ENCODE measurements at places on chromosomes 16 and 17.

DNA sequence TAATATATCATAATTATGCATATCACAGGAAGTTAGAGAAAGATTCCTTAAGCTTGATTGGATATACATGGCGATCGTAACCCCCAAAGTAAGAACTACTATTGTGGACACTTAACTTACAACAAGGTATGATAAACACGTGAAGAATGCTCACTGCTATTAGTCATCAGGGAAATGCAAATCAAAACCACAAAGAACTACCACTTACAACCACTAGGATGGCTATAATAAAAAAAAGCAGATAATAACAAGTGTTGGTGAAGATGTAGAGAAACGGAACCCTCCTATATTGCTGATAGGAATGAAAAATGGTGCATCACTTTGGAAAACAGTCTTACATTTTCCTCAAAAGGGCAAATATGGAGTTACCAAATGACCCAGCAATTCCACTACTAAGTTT is 265.9 kb downstream of the SLC39A11 start:
- DNase-seq, result no peak

GRCh38 chr17:38621538-38621937 is 15.8 kb upstream of the SRCIN1 start:
- peak; percentile 2 for DNase-seq

DNA sequence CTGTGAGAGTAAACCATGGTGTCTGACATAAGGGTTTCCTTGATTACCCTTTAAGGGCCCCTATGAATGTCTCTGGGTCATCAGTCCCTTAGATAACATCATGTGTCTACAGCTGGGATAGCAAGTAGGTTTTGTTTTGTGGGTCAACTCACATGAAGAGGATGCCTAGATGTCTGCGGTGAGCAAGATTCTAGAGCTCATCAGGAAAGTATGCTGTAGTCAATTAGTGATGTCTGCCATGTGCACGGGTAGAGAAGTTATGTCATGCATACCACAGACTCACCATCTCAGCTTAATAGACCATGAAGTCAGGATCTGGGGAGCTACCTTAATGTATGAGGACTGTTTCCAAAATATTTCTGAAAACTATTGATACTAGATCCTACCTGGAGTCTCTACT is 57.5 kb downstream of the CDH13 start:
- DNase-seq, result no peak

- DNase-seq, result no peak
These were observed 50.6 kb downstream of the RBBP6 start for GRCh38 chr16:24589997-24590396.

- DNase-seq, result no peak
These were observed 15.3 kb downstream of the VPS53 start for GRCh38 chr17:699345-699744.

GRCh38 chr16:2968368-2968737 is 795 bp upstream of the PAQR4 start:
- DNase-seq, result no peak

Data from left lobe of liver (tissue), 2 donors.